ENCODE measurements at places on chromosomes 12 and 14.

DNA sequence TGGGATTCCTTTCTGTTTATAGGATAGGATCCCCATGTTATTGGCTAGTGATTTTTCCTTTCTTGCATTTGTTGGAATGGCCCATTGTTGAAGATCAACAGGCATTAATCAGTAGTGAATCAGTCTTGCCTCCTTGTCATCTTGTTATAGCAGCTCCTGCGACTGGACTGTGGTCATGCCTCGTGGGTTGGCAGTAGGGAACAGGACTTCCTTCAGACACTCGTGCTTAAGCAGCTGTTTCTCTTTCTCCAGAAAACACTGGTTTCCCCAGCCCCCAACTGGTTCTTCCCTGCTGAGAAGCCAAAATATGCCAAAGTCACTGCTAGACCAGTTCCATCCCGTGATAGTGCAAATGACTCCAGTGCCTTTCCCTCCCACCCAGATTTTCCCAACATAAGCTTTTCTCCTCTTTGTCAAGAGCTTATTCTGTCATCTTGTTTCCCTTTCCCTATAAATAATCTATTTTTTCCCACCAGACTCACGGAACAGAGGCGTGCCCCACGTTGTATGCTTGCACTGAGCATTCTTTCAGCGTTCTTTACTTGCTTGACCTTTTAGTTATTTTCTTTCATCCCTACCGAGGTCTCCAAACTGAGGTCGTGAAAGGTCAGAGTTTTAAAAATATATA lies 83.5 kb downstream of the SAMD4A start:
- DNase-seq = no peak

DNA sequence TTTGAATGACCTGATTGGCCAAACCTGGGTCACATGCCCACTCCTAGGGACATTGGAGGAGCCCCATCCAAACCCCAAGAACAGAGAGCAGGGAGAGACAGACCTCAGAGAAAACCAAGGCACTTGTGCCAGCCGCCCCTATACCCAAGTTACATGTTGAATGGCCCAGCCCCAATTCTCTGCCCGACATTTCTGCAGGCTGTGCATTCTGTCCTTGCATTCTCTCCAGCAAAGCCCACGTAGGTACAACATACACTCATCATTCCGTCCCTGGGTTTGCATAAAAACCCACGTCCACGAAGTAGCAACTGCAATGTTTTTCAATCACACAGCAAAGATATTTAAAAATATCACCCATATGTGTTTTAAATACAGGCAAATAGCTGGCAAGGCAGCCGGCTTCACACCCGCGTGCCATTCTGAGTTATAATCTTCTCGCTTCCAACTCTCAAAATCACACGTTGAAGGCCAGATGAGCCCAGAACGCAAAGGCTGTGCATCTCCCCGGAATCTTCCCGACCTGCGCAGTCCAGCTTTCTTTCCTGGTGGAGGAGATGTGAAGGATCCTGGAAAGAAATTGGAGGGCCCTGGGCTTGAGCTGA lies 91.7 kb upstream of the MYL2 start:
- no peak for DNase-seq

- no peak for DNase-seq
These were observed 120.1 kb downstream of the ITPR2 start for GRCh38 chr12:26712892-26713291.

- DNase-seq = no peak
These were observed 113.4 kb downstream of the PLXNC1 start for GRCh38 chr12:94261786-94262185.

GRCh38 chr14:58733451-58734208 lies 95.9 kb downstream of the DACT1 start:
- no peak for DNase-seq

- DNase-seq = no peak
These were observed 139.6 kb downstream of the HMGA2 start for GRCh38 chr12:65963862-65964240.

- no peak for DNase-seq
These were observed 54.9 kb downstream of the SMUG1 start for GRCh38 chr12:54133772-54134375.

GRCh38 chr12:124730455-124730932 lies 133.2 kb downstream of the SCARB1 start:
- no peak for DNase-seq

Measured in nucleus accumbens (tissue), 56 donors.